ENCODE measurements at places on chromosomes 6 and 20.

DNA sequence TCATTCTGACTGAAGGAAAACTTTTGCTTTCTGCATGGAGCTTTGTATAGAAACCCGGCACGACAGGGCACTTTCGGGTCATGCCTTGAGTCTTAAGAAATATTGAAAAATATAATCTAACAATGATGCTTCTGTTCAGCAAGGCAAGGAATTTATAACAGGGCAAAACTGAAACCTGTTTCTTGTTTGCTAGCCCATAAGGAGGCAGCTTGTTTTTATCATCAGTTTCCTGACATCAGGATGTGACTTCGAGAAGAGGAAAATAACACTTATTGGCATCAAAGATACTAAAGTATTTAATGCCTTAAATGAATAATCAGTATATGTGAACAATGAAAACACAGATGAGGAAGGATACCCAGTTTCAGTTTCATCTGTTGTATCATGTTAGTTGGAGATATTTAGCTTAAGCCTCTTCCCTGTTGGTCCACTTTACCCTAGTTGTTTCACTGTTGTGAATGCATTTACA is 146.5 kb downstream of the CDKAL1 start:
- no peak for DNase-seq

DNA sequence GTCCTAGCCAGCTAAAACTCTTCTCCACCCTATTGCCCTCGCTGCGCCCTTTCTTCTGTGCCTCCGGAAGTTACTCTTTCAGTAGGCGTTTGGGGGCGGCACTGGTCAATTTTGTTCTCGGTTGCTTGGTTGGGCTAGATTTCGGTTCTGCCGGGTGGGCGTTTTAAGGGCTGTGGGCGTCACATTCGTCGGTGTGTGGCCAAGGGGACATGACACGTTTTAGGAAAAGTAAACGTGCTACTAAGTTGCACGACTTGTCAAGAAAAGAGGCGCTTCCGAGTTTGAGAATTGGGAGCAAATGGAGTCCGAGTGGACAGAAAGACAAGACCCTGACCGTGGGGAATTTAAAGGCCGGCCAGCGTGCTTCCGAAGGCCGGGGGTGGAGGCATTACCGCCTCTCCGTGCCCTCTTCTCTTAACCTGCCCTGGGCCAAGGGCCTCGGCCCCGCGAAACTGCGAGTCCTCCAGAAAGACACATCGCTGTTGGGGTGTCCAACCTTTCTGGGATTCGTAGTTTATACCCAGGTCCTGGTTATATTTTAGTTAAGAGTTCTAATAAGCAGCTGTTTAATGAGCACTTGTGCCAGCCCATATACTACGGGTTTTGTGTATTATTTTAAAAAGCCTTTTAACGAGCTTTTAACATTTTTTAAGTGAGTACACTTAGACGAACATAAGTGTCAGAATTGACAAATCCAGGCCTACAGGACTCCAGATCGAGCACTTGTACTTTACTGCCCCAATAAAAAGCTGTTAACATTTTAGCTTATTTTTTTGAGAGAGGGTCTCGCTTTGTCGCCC is 664 bp upstream of the BAG6 start:
- peak; percentile 90 for DNase-seq

- peak; percentile 40 for DNase-seq
Observed at GRCh38 chr20:41334443-41335421, 5.9 kb upstream of the LPIN3 start.

DNA sequence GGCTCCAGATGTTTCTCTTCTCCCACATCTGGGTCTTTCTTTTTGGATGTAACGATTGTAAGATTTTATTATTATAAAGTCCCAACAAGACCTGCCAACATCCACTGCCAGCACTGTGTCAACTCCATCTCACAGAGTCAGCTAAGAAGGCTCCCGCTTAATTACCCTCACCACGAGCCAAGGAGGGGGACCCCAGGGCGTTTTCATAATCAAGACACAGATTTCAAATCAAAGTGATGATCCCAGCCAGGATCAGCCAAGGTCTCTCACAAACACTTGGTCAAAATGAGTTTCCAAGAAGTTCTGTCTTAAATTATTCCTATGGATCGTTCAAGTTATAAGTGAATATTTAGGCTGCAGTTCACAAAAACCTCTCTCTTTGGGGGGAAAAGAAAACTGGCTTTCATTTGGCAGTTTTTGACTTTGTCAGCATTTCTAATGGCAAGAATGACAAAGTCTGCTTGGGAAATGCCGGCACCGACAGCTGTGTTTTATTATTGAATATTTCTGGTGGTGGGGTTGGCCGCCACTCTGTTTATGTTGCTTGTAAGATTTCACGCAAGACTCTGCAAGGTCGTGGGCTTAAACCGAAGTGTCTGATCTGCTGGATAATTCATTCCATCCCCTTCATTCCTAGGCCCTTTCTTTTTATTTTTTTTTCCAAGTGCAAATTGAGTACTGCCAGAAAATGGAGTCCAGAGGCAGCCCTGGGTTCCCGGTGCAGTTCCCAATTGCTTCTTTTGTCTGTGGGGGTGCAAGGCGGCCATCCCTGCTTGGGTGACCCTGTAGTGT is 170.2 kb upstream of the PMEPA1 start:
- DNase-seq = no peak

DNA sequence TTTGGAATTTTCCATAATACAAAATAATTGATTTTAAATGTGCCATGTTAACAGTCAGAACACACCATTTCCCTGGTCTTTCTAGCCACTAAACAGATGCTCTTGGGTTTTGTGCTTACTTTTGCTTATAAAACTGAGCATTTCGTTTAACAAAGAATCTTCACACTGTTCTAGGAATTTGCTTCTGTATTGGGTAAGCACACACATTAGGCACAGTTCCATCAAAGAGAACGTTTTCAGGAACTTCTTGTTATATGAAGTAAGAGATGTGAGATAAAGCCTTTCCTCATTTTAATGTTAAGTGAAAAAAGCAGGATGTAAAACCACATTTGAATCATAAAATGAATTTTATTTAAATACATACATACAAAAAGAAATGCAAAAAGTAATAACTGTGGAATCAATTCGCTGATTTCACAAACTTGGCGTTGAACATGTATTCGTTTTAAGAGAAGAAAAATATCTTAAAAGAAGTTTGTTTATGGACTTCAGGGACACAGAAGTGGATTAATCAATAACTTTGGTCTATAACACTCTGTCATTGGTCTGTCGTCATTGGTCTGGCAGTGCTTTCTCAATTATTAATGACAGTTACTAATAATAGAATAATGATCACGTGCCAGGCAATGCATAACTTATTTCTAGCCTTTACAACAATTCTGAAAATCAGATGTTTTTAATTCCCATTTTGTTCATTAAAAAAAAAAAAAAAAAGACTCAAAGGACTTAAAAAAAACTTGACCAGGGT is 199.9 kb upstream of the PRDM1 start:
- no peak for DNase-seq

Measured in breast epithelium (tissue), 4 donors.